ENCODE measurements at places on chromosomes 4 and X.

DNA sequence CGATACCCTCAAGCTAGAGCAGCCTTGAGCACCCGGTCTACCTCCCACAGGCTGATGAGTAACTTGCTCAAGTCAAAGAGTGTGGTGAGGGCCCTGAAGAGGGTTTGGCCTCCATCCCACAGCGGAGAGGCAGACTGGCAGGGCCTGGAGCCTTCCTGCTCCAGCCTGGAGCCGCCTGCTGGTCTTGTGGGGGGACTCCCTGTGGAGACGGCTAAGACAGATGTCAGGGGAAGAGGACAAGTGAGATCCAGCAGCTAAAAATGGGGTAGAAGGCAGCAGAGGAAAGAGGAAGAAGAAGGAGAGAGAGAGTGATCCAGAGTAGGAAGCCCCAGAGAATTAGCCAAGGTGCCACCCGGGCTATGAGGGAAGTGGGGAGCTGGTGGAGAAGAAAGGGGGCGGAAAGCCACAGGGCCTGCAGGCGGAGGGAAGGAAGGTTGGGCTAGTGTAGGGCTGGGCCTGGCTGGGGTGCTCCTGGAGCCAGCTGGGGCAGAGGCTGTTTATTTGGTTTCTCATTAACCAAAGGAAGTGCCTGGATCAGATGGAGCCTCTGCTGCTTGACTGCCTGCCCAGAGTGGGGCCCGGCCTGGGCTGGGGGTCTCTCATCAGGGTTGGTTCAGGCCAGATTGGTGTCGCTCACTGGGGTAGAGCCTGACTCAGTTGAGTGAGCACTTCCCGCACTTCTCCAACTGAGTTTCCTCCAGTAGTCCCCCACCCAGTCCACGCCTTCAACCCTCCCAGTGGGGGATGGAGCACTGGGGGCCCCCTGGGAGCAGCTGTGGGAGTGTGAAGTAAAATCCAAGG, 14.2 kb downstream of the EFNB1 start:
- H3K36me3 ChIP-seq: no peaks in the 10 kb centered on the region
- H3K4me1 ChIP-seq: no peaks in the 10 kb centered on the region
- DNase-seq: no peak
- no peak overlapping the region for H3K4me3 ChIP-seq

DNA sequence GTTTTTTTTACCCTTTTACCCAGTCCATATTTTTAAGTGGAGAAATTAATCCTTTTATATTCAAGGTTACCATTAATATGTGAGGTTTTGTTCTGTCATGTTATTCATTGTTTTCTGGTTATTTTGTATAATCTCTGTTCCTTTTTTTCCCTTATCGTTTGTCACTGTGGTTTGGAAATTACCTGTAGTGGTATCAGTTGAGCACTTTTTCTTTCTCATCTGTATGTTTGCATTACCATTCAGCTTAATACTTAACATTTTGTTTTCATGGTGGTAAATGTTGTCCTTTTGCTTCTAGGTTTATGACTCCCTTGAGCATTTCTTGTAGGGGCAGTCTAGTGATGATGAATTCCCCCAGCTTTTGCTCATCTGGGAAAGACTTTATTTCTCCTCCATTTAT, 6.6 kb downstream of the ETDC start:
- no peak overlapping the region for H3K4me3 ChIP-seq
- no peaks in the 10 kb centered on the region for H3K27me3 ChIP-seq
- H3K4me1 ChIP-seq: no peaks in the 10 kb centered on the region
- DNase-seq: no peak

GRCh38 chr4:169238445-169238844, 32.3 kb downstream of the SH3RF1 start:
- no peaks in the 10 kb centered on the region for H3K36me3 ChIP-seq
- peaks cover 8% of the 10 kb centered on the region for H3K27me3 ChIP-seq
- no peak for DNase-seq
- no peak overlapping the region for H3K27ac ChIP-seq
- no peak overlapping the region for H3K4me3 ChIP-seq

DNA sequence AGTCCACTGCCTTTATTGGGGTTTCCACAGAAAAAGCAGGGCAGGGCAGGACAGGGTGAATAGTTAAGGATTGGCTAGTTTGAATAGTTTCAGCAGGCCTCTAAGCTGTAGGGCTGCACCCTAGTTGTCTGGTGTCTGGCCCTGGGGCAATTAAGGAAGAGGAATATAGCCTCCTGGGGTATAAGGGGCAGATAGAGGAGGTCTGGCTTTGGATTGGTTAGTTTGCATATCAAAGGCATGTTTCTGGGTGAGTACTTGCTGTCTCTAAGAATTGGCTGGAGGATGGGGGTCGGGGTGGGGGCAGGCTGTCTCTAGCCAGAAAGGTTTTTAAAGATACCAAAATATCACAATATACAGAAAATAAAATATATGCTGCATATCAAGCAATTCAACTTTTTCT, 100.4 kb downstream of the TMEM164 start:
- DNase-seq: no peak
- H3K27me3 ChIP-seq: no peaks in the 10 kb centered on the region
- no peaks in the 10 kb centered on the region for H3K4me1 ChIP-seq
- H3K4me3 ChIP-seq: no peak overlapping the region
- H3K36me3 ChIP-seq: no peaks in the 10 kb centered on the region

- H3K4me3 ChIP-seq: no peak overlapping the region
- H3K36me3 ChIP-seq: no peaks in the 10 kb centered on the region
- H3K27me3 ChIP-seq: no peaks in the 10 kb centered on the region
- H3K27ac ChIP-seq: no peak overlapping the region
- peaks cover 19% of the 10 kb centered on the region for H3K4me1 ChIP-seq
These were observed 338.1 kb downstream of the BCOR start for GRCh38 chrX:39759526-39760224.

DNA sequence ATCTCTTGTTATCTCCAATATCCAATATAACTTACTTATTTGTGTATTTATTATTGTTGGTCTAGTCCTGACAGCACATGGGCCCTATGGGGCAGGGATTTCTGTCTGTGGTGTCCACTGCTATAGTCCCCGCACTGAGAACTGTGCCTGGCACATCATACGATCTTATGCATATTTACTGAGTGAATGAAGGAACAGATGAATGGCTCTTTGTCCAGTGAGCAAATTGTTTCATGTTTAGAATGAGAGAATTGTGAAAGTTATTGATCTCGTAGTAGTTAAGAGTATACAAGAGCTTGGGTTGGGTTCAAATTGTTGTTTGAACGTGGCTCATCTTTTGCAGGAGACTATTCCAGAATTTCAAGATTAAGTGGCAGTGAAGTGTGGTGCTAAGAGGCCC, 96.1 kb upstream of the SLC34A2 start:
- no peak overlapping the region for H3K27ac ChIP-seq
- H3K4me3 ChIP-seq: no peak overlapping the region

DNA sequence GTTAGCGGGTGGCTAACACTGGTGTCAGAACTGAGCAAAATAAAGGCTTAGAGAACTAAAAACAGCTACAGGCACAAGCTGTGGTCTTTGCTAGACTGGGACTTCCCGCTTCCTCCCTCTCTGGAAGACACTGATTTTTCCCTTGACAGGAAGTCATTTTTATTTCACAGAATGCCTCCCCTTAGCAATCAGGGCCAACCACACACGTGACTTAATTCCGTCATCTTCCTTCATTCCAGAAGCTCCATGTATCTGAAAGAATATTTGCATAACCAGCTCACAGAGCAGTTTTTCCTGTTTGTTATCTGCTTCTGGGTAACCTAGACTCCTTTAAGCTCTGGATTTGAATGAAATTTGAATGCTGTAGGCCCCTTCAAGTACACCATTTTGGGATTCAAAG, 327.5 kb upstream of the FRG1 start:
- DNase-seq: no peak
- no peaks in the 10 kb centered on the region for H3K4me1 ChIP-seq
- H3K36me3 ChIP-seq: no peaks in the 10 kb centered on the region

GRCh38 chr4:24689212-24689611, 104.9 kb upstream of the DHX15 start:
- no peaks in the 10 kb centered on the region for H3K36me3 ChIP-seq
- no peak for DNase-seq
- peaks cover 8% of the 10 kb centered on the region for H3K27me3 ChIP-seq
- H3K27ac ChIP-seq: no peak overlapping the region
- no peaks in the 10 kb centered on the region for H3K4me1 ChIP-seq

DNA sequence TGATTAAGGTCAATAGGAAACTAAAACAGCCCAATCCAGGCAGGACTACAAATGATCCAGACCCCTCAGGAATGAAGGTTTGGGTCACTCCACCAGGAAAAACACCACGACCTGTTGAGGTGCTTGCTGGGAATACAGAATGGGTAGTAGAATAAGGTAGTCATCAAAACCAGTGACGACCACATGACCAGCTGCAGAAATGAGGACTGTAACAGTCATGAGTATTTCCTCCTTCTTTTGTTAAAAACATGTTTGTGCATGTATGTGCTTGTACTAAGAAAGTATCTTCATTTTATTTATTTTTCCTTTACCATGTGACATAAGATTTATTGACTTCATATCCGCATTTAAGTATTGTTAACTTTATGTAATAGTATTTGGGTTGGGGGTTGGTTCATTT, 603.5 kb upstream of the NR3C2 start:
- no peak overlapping the region for H3K4me3 ChIP-seq
- no peaks in the 10 kb centered on the region for H3K4me1 ChIP-seq
- no peaks in the 10 kb centered on the region for H3K36me3 ChIP-seq
- H3K27ac ChIP-seq: no peak overlapping the region
- no peaks in the 10 kb centered on the region for H3K27me3 ChIP-seq

- peaks cover 6% of the 10 kb centered on the region for H3K4me1 ChIP-seq
- H3K36me3 ChIP-seq: no peaks in the 10 kb centered on the region
- no peaks in the 10 kb centered on the region for H3K27me3 ChIP-seq
- no peak overlapping the region for H3K27ac ChIP-seq
These were observed 99.3 kb upstream of the BCOR start for GRCh38 chrX:40197071-40197470.

DNA sequence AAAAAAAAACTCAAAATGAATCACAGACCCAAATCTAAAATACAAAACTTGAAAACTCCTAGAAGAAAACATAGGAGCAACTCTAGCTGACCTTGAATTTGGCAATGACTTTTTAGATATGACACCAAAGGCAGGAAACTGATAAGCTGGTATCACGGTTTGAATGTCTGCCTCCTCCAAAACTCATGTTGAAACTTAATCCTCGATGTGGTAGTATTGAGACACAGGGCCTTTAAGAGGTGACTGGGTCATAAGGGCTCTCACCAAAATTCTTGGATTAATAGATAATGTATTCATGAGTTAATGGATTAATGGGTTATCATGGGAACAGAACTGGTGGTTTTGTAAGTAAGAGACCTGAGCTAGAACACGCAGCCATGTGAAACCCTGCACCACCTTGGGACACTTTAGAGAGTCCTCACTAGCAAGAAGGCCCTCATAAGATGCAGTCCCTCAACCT, 40.5 kb downstream of the FRYL start:
- H3K4me3 ChIP-seq: no peak overlapping the region
- H3K27ac ChIP-seq: peak overlapping the region; percentile 39
- H3K36me3 ChIP-seq: peaks cover 7% of the 10 kb centered on the region
- DNase-seq: no peak
- H3K27me3 ChIP-seq: no peaks in the 10 kb centered on the region
- peaks cover 77% of the 10 kb centered on the region for H3K4me1 ChIP-seq

GRCh38 chrX:80807606-80807991, 2.1 kb downstream of the BRWD3 start:
- peak overlapping the region; percentile 88 for H3K4me3 ChIP-seq
- peaks cover 7% of the 10 kb centered on the region for H3K36me3 ChIP-seq
- H3K27me3 ChIP-seq: no peaks in the 10 kb centered on the region

DNA sequence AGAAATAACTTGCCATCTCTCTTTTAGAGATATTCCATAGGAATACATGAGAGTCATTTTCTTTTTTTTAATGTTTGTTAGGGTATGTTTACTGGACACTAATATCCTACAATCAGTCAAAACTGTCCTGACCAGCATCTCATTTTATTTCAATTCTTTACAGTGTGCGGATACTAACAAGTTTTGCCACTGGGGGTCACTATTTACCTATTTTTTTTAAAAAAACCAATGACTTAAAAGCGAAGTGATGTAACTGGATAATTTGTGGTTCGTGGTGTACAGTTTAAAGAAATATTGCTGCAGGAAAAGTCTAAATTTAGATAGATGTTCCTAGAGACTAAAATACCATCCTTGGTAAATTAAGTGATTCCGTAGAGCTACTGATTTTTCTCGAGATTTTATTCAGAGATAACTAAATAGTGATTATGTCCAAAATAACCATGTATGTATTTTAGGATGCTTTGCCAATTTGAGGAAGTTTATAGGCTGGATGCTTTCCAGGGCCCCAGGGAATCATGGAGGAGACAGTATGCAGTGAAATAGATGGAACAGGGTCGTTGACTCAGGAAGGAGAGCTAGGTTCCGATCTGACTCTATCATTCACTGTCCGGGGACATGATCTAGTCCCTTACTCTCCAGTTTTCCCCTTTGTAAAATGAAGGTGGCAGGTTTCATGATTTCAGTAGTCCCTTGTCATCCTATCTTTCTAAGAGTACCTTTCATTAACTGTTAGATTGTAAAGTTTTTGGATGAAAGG, 34.0 kb upstream of the GNPDA2 start:
- H3K4me1 ChIP-seq: no peaks in the 10 kb centered on the region
- H3K27ac ChIP-seq: no peak overlapping the region
- DNase-seq: peak; percentile 10
- no peak overlapping the region for H3K4me3 ChIP-seq
- peaks cover 17% of the 10 kb centered on the region for H3K27me3 ChIP-seq
- H3K36me3 ChIP-seq: no peaks in the 10 kb centered on the region

GRCh38 chr4:172760512-172760911, 408.1 kb upstream of the GALNT7 start:
- H3K36me3 ChIP-seq: no peaks in the 10 kb centered on the region
- no peak for DNase-seq
- no peaks in the 10 kb centered on the region for H3K4me1 ChIP-seq
- H3K27me3 ChIP-seq: no peaks in the 10 kb centered on the region

- H3K4me1 ChIP-seq: no peaks in the 10 kb centered on the region
- peak; percentile 4 for DNase-seq
- H3K27ac ChIP-seq: no peak overlapping the region
- H3K36me3 ChIP-seq: no peaks in the 10 kb centered on the region
These were observed 122.2 kb downstream of the SHROOM4 start for GRCh38 chrX:50691820-50692219.

DNA sequence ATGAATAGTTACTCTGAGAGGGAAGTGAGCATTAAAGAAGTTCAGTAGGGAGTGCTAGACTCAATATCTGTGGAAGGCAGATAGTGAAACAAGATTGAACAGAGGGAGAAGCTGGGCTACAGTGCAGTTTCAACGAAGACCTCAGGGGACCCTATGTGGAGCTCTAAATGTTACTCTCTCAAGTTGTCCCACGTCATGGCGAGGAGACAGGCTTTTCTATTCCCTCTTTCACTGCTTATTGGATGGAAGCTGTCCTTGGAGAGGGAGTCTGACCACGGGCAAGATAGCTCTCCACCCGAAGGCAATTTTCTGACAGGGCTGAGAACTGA, 42.3 kb upstream of the CCSER1 start:
- H3K27me3 ChIP-seq: peaks cover 6% of the 10 kb centered on the region
- H3K27ac ChIP-seq: no peak overlapping the region
- H3K36me3 ChIP-seq: no peaks in the 10 kb centered on the region
- DNase-seq: no peak
- H3K4me3 ChIP-seq: no peak overlapping the region
- no peaks in the 10 kb centered on the region for H3K4me1 ChIP-seq

Measured in activated CD4-positive, alpha-beta T cell treated with anti-CD3 and anti-CD28 coated beads for 36 hours (primary cell).